T-helper 9 cell (primary cell): ENCODE measurements at places on chromosomes 7 and 10.

GRCh38 chr10:125160856-125161706 lies 718 bp upstream of the CTBP2 start:
- no peak for DNase-seq

DNA sequence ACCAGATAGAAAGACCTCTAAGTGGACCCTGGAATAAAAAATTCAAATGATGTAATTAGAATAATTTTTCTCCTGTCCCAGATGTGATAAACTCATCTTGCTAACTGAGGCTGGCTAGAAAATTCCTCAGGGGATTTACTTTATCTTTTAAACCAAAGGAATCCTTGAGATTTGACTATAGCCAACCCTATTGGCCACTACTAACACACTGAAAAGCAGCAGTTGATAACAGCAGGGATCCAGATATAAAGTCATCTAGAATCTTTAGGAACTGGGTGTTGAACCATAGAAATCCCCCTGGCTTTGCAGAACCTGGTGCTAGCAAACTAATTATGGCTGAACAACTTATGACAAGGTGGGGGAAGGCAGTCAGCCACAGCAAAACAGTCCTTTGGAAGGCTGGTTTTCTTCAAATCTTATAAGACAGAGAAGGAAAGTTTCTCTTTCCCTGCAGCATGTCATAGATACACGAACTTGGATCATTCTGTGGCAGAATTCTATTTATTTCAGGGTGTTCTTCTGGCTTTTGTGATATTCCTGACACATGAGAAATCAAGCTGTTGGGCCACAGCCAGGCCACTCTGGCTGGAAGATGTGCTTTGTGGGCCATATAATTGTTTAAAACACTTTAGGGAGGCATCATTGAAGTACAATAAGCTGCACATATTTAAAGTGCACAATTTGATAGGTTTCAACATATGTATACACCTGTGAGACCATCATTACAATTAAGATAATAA lies 643.6 kb downstream of the SORCS3 start:
- DNase-seq = no peak

DNA sequence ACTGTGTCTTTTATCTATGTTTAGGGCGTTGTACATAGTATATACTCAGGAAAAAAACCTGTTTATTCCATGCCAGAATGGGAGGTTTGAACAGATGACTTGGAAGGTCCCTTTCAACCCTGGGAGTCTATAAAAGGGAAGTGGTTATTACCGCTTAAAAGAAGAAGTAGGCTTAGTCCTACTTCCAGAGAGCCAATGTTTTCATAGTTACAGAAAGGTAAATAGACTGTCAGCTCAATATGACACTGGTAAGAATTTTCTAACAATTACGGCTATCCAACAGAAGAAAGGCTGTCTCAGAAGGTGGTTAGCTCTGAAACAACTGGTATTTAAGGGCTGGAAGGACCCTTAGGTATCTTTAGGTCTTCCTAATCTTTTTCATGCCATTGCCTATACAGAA lies 1.1 kb upstream of the TFAM start:
- DNase-seq = no peak

GRCh38 chr7:27501001-27501400 lies 161.7 kb downstream of the HIBADH start:
- no peak for DNase-seq

DNA sequence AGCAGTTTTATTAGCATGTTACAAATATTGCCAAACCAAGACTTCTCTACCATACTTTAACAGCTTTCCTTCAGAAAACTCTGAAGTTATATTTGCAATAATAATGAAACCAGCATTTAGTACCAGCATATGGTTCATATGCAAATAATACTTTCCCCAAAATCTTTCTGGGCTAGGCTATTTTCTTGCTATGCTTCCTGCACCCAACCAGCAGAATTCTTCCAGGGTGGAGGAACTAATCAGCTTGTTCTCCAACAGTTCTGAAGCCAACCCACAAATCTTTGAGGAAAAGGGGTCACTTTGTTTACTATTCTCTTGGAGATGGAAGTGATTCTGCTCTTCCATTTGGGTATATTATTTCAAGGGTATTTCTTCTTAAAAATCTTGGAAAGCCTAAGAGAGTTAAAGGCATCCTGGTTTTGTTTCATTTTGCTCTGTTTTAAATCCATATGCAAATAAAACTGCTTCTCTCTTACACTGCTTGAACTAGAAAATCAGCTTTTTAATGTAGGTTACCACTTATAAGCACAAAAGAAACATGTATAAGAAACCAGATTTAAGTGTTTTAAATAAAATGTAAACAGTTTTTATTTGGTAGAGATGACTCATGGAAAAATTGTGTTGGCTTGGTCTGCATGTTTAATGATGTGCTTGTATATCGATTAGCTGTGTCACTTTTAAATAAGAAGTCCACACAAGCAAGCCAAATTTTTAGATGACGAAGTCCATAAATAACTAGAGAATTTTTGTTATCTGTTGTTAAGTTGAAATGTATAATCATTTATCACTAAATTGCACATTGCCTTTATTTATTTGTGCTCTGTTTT lies 103.7 kb downstream of the HECTD2 start:
- DNase-seq = no peak

DNA sequence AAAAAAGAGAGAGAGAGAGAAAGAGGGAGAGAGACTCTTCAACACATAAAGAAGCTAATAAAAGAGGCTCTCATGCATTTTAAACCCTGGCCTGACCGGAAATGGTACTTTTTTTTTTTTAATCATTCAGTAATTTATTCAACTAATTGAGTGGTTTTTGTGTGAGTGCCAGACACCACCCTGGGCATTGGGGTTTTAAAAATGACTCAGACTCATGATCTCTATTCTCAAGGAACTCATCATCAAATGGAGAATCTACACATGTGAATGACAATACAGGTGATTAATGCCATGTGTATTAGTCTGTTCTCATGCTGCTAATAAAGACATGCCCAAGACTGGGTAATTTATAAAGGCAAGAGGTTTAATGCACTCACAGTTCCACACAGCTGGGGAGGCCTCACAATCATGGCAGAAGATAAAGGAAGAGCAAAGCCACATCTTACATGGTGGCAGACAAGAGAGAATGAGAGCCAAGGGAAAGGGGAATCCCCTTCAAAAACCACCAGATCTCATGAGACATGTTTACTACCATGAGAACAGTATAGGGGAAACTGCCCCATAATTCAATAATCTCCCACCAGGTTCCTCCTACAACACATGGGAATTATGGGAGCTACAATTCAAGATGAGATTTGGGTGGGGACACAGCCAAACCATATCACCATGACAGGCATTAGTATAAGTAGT lies 158.5 kb upstream of the AUTS2 start:
- no peak for DNase-seq

DNA sequence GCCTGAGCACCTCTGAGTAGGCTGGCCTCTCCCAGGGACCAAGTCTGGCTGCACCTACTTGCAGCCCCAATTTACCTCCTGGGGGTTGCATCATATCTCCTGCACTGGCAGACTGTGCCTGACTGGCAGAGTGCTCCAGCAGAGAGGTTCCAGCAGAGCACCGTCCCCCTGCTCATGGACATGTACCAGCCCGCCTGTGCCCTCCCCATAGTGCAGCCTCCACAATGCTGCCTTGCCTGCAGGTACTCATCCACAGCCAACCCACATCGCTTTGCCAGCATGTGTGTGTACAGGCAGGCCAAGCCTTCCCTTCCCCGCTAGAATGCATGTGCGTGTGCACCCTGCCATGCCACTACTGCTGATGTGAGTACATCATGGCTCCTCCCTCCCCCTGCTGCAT lies 105.5 kb upstream of the NPSR1 start:
- no peak for DNase-seq

DNA sequence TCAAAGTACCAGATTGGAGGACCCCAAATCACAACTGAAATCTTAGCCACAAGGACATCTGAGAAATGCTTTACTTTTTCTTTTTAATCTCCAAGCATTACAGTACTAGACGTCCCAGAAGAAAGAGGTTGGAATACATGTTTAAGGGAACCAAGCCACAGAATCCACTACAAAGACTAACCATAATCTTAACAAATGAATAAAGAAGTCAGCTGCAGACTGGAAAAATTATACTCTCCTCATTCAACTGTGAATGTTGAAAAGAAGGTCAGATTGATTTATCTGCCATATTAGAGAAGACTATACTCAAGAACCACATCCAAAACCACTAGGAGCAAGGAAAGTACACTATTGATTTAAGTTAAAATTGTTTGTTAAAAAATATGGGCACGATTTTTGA lies 102.1 kb upstream of the ABCB5 start:
- no peak for DNase-seq

DNA sequence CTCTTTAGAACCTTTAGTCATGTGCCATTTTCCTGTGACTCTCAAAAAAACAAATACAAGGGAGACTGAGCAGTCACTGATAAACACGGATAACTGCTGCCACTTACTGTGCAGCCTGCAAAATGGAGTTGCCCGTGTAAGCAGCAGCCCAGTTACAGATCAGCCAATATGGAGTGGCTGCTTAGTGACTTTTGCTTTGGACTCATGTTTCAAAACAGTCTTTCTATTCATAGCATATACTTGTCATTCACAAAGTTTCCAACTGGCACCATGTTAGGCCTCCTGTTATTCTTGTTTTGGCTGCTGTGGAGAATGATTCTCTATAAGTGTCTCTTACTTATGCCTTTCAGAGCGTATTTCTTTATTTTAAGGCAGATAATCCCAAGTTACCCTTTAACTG lies 3.0 kb downstream of the FAM204A start:
- DNase-seq = no peak

DNA sequence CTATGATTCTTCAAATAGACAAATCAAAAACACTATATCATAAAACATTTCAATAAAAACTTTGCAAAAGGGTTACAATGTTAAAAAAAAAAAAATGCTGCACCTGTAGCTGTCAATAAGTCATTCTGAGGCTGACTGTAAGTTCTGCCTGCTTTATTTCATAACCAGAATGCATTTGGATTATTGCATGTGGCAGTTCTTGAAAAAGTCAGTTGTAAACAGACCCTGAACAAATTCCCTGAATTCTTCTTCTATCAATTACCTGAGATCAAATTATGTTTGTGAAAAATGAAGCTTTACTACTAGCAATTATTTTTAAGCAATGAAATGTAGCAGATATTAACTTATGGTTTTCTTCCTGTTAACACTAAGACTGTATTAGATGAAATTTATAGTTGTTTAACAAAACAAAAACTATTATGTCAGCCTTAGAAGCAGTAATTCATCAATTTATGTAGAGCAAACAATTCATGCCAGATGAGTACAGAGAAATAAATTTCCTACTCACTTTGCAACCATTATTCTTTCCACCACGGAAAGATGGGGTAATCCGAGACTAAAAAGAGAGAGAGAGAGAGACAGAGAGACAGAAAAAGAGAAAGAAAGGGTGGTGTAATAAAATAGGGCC lies 107.8 kb downstream of the SFMBT2 start:
- DNase-seq = no peak
